ENCODE measurements at places on chromosomes 7 and 10.

- DNase-seq = no peak
Measured at GRCh38 chr7:117347962-117348672, 25.3 kb upstream of the WNT2 start.

GRCh38 chr10:32073659-32074058 lies 17.4 kb upstream of the KIF5B start:
- DNase-seq = no peak

DNA sequence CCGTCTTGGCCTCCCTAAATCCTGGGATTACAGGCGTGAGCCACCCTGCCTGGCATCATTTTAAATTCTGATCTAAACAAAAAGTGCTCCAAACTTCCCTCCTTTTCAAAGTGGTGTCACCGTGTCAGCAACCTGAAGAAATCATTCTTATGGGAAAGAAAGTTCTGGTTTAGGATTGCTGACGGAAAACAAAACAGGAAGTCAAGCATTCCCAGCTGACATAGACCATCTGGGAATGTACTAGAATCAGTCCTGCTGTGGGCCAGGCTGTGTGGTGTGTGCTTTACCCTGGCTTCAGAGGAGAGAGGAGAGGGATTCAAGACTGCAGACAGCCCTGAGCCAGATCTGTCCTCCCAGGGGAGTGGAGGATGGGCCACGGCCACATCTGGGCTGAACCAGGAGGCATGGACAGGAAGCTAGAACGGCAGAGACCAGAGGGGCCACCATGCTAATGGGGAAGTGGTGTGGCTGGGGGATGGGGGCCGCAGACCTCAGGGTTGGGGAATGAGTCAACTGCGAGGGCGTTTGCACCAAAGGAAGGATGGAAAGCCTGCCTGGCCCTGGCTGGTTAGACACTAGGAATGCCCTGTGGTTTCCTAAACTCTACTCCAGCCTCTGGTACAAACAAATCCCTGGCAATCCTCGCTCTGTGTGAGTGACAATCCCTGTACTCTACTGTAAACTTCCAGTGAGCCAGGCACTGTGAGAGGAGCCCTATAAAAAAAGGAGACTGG lies 16.7 kb upstream of the CLIP2 start:
- DNase-seq = peak; percentile 18

- no peak for DNase-seq
Measured at GRCh38 chr10:581776-582330, 107.6 kb downstream of the DIP2C start.

DNA sequence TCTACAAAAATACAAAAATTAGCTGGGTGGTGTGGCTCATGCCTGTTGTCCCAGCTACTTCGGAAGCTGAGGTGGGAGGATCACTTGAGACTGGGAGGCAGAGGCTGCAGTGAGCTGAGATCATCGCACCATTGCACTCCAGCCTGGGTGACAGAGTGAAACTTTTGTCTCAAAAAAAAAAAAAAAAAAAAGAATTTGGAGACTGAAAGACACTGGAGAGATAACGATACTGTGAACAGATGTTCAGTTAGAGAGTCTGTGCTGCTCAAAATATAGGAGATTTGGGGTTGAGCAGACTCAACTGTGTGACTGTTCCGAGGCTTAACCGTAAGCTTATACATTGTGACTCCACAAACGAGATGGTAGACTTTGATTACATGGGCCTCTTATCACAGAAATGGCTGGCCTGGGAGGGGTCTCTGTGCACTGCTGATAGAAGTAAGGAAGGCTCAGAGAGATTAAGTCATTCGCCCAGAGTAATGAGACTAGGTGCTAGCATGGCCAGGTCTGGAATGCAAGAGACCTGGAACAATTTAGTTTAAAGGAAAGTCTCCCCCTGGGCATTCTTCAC lies 19.4 kb downstream of the WBP1L start:
- no peak for DNase-seq

- DNase-seq = peak; percentile 75
Measured at GRCh38 chr10:114825513-114826253, 4.1 kb downstream of the FHIP2A start.

- DNase-seq = no peak
Measured at GRCh38 chr7:16491148-16491547, 25.6 kb upstream of the SOSTDC1 start.

DNA sequence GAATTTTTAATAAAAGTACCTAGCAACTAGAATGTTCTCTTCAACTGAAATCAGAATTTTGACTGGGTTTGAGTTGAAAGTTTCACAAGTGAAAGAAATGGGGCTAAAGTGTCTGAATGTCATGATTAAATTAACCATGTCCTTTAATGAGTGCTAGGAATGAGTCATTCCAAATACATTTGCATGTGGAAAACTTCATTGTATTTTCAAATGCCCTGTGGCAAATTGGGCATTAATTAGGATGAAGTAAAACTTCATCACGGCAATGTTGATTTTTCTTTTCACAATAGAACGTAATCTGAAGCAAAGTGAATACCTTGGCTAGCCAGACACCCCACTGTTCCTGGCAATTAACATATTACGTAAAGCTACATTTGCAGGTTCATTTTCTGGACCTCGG lies 166.6 kb downstream of the KIAA1217 start:
- no peak for DNase-seq

DNA sequence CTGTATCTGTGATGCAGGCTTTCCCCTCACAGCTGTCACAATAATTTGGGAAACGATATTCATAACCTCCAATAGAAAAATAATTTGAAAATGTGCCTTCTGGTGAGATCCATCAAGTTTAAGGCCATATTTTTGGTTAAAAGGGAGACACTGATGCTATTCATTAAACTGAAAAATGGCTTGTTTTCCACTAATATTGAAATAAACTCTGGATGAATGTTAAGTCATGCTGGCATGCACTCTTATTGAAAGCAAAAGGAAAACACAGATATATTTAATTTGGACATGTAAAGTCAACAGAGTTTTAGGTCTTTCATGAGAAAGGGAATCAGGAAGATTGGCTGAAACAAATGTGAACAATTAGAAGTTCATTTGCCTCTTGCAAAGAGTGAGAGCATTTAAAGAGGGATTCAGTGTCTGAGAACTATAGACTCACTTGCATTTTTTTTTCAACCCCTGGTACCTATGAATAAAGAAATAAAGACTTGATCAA lies 879.2 kb downstream of the LRMDA start:
- DNase-seq = no peak

GRCh38 chr7:157445956-157446295 lies 109.1 kb downstream of the DNAJB6 start:
- DNase-seq = no peak

GRCh38 chr7:102376964-102377466 lies 19.1 kb upstream of the PRKRIP1 start:
- no peak for DNase-seq

DNA sequence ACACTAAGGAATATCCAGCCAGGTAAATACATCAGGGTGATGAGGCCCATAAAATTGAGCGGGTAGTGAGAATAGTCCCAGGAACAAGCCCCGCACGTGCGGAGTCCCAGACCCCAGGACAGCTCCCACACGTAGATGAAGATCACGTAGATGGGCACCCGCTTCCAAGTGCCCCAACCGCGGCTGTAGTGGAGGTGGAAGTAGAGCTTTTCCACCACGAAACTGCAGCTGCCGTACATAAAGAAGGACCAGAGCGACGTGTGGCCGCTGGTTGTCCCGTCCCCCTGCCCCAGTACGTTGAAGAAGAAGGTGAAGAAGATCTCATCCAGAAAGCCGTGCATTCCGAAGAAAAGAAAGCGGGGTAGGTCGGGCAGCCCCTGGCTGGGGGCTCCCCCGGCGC lies 948 bp downstream of the TMEM229A start:
- no peak for DNase-seq

DNA sequence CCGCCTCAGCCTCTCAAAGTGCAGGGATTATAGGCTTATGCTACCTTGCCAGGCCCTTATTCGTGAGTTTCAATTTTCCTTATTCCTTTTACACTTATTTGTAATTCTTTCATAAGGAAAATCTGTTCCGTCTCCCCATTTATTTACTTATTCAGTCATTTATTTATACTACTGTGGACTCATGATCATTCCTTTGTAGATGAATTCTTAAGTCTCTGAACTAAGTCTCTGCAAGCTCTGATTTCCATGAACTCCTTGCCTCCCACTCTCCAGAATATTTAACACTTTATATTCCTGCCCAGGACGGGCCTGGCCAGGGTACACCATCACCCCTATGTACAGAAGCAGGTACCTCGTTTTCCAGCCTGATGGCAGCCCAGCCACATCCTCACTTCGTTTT lies 39.4 kb downstream of the PFKFB3 start:
- DNase-seq = no peak

DNA sequence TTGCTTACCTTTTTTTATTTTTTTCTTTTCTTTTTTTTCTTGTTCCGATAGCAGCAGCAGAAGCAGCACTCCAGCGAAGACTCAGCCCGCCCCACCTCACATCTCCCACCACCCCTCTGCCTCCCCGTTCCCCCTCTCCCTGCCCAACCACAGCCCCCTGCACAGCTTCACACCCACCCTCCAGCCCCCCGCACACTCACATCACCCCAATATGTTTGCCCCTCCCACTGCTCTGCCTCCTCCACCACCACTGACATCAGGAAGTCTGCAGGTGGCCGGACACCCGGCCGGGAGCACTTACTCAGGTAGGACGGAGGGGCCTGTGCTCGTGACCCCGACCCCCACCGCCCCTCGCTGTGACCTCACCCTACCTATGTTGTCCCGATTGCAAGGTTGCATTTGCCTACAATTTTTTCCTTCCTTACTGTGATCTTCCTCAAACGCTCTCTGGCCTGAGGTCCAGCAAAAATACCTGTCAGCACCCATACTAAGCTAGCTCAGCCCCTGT lies 367.2 kb upstream of the GALNT17 start:
- no peak for DNase-seq

- DNase-seq = no peak
Measured at GRCh38 chr10:46541735-46542566, 14.5 kb downstream of the GPRIN2 start.

GRCh38 chr7:22195397-22196172 lies 161.4 kb downstream of the RAPGEF5 start:
- no peak for DNase-seq

- DNase-seq = no peak
Measured at GRCh38 chr10:133415752-133416151, 8.7 kb downstream of the SPRN start.

GRCh38 chr7:131625817-131626372 lies 69.5 kb upstream of the PODXL start:
- peak; percentile 88 for DNase-seq

DNA sequence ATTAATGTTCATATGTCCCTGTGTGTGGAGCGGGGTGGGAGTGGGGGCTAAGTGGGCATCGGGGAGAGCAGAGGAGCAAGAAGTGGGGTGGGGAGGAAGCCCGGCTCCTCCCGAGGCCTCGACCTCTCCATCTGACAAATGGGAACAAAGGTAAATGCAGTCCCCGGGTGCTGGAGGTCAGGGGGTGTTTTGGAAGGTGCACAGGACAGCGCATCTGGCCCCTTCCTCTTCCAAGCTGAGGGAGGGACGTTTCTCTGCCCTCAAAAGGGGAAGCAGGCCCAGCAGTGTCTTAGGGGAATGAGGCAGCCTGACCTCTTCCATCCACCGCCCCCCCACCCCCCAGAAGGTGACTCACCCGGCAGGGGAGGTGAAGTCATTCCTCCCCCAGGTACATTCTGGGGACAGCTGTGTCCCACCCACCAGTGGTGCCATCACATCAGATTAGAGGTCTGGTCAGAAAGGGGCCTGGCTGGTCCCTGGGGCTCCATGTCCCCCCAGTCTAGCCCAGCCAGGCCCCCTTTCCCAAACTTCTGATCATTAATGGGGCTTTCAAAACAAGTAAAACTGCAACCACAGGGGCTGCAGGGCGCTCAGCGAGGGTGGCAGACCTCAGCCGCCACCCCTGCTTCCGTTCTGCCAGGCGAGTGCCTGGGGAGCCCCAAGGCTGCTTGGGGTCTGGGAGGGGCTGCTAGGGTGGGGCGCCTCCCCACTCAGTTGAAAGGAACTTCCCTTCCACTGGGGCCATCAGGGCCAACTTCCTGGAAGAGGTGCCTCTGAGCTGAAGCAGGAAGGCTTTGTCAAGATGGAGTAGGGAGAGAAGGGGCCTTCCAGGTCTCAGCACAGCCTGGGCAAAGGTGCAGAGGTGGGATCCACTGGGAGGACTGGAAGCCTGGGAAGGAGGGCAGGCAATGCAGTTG lies 10.8 kb downstream of the LFNG start:
- DNase-seq = no peak

DNA sequence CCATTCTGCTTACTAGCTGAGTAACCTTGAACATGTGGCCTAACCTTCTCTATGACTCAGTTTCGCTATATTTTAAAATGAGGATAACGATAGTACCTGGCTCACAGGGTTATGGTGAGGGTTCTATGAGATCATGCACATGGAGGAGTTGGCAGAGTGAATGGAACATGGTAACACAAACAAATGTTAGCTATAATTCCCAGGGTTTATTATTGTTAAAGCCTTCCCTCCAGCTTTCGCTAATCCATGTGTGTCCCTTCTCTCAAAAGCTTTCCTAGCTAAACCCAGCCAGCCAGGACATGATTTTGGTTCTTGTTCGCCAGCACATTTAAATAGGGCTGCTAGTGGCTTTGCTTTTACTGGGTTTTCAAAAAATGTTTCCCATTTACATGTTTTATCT lies 361.0 kb upstream of the NFE2L3 start:
- no peak for DNase-seq

DNA sequence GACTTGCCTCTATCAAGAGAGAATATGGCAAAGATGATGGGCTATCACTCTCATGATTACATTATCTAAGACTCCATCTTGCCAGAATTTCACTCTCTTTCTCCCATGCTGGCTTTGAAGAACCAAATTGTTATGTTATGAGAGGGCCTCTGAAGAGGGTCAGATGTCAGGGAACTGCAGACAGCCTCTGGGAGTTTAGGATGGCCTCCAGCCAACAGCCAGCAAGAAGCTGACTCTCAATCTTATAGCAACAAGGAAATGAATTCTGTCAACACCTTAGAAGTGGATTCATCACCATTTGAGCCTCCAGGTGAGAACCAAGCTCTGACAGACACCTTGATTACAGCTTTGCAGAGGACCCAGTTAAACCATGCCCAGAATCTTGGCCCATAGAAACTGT lies 33.6 kb downstream of the ZNF22 start:
- no peak for DNase-seq

- DNase-seq = no peak
Measured at GRCh38 chr7:37703361-37703760, 19.8 kb downstream of the GPR141 start.

GRCh38 chr7:107167483-107168232 lies 1.1 kb upstream of the HBP1 start:
- peak; percentile 76 for DNase-seq

- no peak for DNase-seq
Measured at GRCh38 chr7:106757846-106758245, 96.9 kb upstream of the CCDC71L start.

DNA sequence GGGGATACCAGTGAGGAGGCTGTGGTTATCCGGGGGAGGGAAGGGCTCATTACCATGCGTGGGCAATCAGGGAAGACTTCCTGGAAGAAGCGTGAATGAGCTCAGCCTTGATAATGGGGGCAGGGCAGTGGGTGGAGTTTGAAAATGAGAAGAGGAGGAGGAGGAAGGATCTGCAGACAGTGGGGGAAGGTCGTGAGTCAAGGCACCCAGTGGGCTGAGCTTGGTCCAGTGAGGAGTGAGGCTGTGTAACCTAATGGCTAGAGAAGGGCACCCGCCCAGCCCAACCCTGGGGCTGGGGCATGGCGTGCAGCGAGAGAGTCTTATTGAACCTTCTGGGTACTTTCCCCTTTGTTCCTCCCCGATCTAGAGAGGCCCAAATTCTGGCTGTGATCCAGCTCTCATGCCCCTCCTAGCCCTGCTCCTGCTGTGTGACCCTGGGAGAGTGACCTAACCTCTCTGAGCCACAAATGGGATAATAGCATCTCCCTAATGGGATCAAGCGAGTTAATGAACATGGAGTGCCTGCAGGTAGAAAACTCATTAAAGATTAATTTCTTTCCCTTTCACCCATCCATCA lies 31.5 kb downstream of the CLIP2 start:
- DNase-seq = no peak

GRCh38 chr10:124069341-124070264 lies 23.8 kb downstream of the CHST15 start:
- DNase-seq = peak; percentile 62
